ENCODE measurements at places on chromosomes 7 and 10.

DNA sequence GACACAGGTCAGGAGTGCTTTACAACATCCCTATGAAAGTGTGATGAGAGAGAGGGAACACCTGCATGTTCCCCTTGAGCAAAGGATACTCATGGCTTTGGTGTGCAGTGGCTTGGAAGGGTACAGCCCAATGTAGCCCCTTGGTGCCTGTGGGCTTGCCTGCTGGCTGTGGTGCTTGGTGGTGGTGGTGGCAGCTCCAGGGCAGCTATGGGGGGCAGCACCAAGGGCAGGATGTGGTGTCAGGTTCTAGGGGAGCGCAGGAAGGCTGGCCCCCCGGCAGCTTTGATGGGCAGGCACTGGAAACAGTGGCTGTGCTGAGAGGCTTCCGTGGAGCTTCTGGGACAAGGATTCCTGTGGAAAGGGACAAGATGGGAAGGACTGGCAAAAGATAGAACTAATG is 464.0 kb upstream of the ZMIZ1 start:
- DNase-seq = no peak

GRCh38 chr10:822661-823367 is 108.7 kb downstream of the LARP4B start:
- DNase-seq = no peak

GRCh38 chr10:133444342-133445267 is 9.1 kb upstream of the SCART1 start:
- DNase-seq = no peak

- DNase-seq = no peak
Observed at GRCh38 chr10:129604333-129605032, 137.4 kb downstream of the MGMT start.

DNA sequence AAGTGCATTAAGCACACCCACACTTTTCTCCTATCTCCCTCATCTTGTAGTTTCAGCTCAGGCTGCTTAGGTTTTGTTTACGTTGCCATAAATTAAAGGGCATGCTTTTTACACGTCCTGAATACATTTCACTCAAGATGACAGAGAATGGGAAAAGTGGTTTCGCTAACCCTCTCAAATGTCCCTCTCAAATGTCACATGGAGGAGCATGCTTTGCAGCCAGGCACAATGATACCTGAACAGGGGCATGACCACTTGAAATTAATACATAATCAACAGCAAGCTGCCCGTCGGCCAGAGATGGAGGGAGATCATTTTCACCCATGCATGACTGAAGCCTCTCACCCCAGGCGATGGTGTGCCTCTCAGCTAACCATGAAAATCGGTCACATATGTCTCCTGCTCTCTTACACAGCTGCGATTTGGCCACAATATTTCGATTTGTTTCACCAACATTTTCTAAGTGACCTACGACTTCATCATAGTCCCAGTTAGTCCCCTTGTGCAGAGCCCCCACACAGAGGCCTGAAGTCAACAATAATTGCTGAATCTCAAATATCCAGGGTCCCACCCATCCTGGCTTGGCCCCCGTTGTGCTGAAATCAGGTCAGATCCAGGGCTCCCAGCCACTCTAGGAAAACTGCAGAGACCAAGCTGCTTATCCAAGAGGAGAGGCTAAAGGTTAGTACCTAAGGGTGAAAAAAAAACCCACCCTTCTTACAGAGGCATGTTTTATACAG is 373.9 kb upstream of the NFE2L3 start:
- DNase-seq = no peak

DNA sequence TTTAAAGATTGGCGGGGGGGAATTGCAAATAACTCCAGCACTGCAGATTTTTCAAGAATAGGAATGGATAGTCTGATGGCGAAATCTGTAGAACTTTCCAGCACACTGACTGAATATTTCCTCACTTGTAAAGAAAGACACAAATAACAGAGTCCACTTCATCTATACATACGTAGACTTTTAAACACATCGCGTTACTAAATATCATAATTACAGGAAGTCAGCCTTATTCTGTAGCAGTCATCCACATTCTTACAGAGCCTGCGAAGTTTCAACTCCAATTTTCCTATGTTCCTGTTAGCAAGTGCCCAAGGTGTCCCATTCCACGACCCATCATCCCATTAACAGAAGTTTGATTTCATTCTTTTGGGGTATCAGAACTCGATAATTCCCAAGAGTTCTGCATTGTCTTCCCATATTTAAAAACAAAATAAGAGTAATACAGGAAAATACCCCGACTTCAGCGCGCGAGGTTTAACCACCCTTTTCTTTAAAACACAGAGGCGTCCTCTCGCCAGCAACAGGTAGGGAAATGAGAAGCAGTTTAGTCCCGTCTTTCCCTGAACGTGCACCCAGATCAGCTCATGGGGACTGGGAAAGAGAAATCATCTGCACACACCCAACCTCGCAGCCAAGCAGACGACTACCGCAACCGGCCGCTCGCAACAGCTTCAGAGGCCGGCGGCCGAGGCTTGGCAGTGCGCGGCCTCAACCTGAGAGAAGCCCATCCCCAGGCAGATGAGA is 880 bp downstream of the HERC4 start:
- DNase-seq = peak; percentile 21

GRCh38 chr7:19133390-19133789 is 11.8 kb downstream of the FERD3L start:
- DNase-seq = no peak
